ENCODE measurements at places on chromosomes 1 and 21.

- no peak for DNase-seq
Measured at GRCh38 chr1:5664906-5665875, 327.0 kb downstream of the NPHP4 start.

- no peak for DNase-seq
Measured at GRCh38 chr1:174405219-174405618, 42.5 kb upstream of the GPR52 start.

- DNase-seq, result no peak
Measured at GRCh38 chr1:155979597-155980343, 1.4 kb upstream of the ARHGEF2 start.

- DNase-seq, result no peak
Measured at GRCh38 chr1:210769473-210769872, 364.5 kb downstream of the KCNH1 start.

GRCh38 chr1:53563611-53564010, 104.4 kb downstream of the DMRTB1 start:
- DNase-seq, result no peak

GRCh38 chr1:177281901-177282300, 111.1 kb downstream of the BRINP2 start:
- no peak for DNase-seq

GRCh38 chr1:101259744-101260148, 22.9 kb downstream of the S1PR1 start:
- no peak for DNase-seq

DNA sequence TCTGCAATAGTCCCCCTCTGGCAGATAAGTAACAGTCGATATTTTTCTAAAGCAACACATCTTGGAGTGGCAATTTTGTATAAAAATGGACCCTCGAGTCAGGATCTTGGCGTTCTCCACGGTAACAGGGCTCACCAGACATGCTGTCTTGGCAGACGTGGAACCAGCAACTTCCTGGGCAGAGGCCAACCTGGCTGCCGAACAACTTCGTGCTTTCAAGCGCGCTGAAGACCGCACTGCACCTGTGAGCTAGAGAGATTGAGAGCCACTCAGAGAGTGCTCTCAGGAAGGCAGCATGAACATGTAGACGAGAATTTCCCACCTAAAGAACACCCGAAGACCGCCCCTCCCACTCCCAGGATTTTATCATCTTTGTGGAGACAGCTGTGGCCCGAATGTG, 7.3 kb downstream of the C1orf174 start:
- DNase-seq, result no peak

- no peak for DNase-seq
Measured at GRCh38 chr1:54716299-54717047, 812 bp downstream of the TTC4 start.

DNA sequence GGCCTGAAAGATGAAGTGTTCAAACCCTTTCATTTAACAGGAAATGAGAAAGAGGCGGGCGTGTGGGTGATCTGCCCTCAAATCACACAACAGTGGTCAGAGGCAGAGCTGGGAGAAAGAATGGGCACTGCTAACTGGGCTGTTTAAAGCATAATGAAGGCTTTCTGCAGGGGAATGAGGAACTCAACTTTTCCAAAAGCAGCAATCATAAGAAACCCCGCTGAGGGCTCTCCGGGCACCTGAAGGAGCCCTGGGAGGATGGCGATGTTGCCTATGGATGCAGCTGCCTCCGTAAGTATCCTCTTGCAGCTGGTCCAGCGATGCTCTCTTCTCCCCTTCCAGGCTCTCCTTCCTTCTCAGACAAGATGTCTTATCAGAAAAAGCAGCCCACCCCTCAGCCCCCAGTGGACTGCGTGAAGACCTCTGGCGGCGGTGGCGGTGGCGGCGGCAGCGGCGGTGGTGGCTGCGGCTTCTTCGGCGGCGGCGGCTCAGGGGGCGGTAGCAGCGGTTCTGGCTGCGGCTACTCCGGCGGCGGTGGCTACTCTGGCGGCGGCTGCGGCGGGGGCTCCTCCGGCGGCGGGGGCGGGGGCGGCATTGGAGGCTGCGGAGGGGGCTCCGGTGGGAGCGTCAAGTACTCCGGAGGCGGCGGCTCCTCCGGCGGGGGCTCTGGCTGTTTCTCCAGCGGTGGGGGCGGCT, 1.2 kb downstream of the LORICRIN start:
- no peak for DNase-seq

- DNase-seq, result no peak
Measured at GRCh38 chr1:194043984-194044755, 857.8 kb upstream of the B3GALT2 start.

- DNase-seq, result no peak
Measured at GRCh38 chr1:213244664-213245091, 193.6 kb downstream of the RPS6KC1 start.

DNA sequence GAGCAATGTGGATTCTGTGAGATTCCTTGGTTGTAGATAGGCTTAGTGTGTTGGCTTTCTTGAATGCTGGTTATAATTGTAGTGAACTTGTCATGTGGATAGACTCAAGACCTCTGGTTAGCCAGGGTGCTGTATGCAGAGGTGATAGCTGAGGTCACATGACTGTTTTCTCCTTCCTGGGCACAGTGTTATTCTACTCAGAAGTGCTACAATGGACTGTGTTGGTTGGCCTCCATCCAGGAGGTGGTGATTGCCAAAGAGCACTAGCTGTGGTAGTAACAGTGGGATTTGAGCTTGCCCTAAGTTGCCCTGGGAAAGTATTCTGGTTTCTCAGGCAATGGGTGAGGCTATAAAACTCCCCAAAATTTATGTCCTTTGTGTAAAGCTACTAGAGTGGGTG, 71.6 kb downstream of the SH3BGR start:
- DNase-seq, result no peak

DNA sequence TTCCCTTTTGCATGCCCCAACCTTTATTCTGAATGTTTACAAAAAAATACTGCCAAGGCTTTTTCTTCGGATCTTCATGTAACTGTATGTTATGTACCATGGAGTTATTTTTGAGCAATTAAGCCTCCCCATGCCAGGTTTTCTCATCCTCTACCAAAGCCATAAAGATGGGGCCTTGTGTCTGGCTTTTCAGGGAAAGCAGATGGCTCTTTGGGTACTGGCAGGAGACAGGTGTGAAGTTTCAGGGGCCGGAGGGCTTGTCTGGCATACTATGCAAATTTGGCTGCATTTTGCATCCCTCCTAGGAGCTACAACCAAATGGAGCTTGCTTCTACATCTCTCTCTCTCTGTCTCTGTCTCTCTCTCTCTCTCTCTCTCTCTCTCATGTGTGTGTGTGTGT, 28.1 kb upstream of the PLXNA2 start:
- no peak for DNase-seq

DNA sequence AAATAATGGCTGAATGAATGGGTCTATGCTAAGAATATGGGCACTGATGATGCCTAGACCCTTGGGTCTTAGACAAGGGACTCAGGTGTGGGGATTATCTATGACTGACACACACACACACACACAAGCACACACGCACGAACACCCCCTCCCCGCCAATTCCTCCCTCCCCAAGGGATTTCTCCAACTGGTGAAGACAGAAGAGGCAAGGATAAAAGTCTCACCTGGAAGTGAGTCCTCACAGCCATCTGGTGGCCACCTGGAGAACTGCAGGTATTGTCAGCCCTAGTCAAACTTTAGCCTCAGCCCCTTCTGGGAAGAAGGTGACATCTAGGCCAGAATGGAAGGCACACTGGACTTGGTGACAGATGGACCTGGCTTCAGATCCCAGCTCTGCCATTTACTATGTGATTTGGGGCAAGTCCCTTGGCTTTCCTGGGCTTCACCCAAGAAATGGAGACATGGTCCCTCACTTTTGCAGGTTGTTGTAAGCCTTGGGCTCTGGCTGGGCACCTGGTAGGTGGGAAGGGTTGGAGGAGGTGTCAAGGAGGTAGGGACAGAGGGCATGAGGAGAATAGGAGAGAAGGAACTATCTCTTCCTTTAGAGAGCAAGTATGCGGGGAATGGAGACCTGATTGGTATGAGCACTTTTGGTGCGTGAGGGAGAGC, 4.0 kb upstream of the GPR3 start:
- peak; percentile 48 for DNase-seq

GRCh38 chr1:61842036-61842435, 99.8 kb downstream of the PATJ start:
- DNase-seq, result no peak

DNA sequence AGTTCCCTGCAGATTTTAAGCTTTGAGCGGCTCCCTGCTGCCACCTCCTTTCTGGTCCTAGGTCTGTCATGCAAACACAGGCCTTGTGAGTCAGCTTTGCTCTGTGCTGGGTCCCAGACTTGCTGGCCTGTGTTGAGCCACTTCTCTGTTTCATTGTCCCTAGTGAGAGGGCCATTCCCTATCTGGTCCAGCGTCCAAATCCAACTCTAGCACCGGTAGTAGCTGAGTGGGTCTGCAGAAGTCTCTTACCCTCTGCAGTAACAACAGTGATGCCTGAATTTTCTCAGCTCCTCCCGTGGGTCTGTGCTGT, 5.8 kb downstream of the TTC22 start:
- no peak for DNase-seq

DNA sequence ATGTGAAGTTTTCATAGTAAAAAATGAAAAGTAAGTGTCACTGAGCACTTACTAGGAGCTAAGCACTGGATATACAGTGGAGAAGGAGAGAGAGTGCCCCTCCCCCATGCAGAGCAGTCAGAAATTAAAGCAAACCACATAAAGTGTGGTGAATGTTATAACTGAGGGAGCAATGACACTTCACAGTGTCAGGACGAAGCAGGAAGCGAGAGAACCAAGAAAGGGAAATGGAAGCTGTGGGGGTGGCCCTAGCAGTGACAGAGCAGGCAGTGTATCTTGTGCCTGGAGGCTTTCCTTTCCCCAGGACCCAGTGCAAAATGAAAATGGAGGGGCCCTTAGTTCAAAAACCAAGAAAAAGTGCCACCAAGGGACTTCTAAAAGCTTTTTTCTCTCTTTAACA, 21.5 kb upstream of the RCAN3 start:
- peak; percentile 27 for DNase-seq

- DNase-seq, result no peak
Measured at GRCh38 chr1:155199792-155200191, 7.9 kb downstream of the THBS3 start.

GRCh38 chr21:18725653-18726052, 322.1 kb upstream of the TMPRSS15 start:
- DNase-seq, result no peak

DNA sequence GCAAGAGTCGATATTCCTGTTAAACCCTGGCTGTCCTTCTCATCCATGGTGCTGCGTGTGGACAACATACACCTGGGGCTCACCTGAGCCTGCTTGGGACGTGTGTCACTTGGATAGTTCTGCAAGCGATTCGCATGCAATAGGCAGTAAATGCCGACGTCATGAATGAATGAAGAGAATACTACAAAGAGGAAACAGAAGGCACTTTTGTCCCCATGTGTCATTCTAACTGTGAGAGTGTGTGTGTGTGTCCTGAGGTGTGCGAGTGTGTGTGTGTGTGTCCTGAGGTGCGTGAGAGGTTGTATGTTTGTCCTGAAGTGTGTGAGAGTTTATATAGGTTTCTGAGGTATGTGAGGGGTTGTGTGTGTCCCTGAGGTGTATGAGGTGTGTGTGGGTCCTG, 647 bp upstream of the TCP10L start:
- no peak for DNase-seq

DNA sequence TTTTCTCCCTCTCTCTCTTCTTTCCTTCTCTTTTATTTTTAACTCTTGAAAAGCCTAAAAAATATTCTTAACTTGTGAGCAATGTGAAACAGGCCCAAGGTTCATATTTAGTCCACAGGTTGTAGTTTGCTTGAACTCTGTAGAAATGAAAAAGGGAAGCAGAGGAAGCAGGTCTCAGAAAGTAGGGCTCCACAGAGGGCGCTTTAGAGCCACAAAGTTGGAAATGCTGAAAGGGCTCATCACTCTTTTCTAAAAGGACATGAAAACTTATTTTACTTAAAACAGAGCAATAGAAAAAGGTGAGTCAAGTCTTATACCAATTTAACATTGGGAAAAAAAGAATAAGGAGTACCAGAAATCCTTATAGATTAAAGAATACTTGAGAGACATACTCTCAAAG, 247.0 kb downstream of the USP25 start:
- DNase-seq, result no peak

GRCh38 chr1:55937840-55938375, 641.5 kb downstream of the PLPP3 start:
- no peak for DNase-seq

DNA sequence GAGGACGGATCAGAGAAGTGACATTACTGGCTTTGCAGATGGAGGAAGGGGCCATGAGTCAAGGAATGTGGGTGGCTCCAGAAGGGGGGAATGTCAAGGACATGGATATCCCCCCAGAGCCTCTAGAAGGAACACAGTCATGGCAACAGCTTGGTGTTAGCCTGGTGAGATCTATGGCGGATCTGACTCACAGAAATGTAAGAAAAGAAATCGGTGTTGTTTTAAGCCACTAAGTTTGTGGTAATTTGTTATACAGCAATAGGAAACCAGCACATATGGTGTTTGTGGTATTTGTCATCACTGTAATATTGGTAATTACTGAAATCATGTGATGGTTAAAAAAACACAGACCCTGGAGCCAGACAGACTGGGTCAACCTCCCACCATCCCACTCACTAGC, 236.2 kb downstream of the SETD4 start:
- DNase-seq, result no peak

GRCh38 chr1:70554341-70554740, 143.3 kb downstream of the CTH start:
- no peak for DNase-seq

GRCh38 chr1:117087686-117088085, 27.6 kb downstream of the TTF2 start:
- no peak for DNase-seq

Data from T-helper 1 cell (primary cell).